ENCODE measurements at places on chromosomes 5 and 9.

DNA sequence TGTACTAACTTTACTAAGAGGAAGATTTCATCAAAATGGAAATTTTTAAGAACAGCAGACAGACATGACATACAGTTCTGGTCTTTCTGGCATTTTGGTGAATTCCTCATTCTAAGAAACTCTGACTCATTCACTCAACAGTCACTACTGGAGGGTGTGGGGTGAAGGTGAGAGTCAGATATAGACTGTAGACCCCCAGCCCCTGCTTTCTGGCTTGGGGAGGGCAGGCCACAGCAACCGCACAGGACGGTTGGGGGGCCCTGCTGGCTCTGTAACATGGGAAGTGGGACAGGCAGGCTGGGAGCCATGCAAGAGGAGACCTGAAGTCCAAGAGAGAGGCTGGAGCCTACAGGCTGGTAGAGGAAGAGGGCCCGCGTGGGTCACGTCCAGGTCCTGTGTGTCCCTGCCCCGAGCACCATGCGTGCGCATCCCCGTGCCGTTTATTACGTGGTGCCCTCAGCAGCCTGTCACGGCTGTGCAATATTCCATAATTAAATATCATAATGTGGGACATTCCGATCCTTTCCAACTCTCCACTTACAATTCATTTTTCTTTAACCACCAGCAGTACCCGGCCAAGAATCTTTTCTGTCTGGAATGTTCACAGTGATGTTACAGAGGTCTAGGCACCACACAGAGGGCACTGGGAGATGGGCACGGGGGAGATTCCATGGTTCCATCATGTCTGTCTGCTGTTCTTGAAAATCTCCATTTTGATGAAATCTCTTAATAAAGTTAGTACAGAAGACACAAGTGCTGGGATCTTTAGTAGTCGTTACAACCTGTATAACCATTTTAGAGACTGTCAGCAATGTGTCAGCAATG is 75.5 kb downstream of the SEMA4D start:
- no peak for DNase-seq

DNA sequence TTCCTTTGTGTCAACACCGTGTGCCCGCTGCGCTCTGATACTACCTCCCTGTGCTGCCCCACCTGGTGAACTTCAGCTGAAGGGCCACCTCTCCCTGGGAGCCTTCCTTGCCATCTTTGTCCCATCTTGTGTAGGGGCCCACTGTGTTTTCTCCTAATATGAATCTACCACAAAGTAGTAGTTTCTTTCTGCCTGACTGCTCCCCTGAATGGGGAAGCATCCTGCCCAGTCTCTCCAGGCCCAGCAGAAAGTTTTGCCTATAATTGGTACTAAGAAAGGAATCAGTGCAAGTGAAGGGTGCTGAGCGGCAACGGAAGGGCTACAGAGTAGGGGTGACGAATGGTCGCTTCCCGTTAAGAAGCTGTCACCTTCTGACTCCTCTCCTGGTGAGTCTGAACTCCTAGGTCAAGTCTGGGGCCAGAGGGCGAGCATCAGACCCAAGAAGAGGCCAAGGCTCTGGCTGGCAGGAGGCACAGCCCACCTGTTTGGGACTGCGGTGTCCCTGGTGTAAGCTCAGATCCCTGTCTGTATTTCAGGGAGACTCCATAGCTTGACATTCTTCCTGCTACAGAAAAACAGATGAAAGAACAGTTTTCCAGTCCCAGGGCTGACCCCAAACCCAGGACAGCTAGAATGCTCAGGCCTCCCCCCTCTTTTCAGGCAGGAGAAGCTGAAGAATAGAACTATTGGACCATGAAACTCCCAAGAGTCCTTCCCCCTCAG is 24.1 kb downstream of the WWC1 start:
- no peak for DNase-seq

DNA sequence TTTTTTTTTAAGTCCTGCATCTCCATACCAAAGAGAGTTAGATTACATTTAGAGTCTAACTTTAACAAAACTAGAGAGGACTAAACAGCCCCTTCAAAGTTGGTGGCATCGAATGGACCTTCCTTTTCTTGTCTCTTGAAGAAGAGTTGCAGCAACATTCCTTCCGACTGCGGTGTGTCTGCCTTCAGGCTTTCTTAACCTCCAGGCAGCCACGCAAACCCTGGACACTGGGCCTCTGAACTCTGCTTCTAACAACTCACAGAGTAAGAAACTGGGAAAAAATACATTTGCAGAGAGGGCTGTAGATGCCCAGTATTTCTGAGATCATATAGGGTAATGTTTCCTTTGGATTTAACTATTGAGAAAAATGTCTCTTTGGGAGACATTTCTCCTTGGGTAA is 120.5 kb upstream of the MAST4 start:
- DNase-seq: no peak

DNA sequence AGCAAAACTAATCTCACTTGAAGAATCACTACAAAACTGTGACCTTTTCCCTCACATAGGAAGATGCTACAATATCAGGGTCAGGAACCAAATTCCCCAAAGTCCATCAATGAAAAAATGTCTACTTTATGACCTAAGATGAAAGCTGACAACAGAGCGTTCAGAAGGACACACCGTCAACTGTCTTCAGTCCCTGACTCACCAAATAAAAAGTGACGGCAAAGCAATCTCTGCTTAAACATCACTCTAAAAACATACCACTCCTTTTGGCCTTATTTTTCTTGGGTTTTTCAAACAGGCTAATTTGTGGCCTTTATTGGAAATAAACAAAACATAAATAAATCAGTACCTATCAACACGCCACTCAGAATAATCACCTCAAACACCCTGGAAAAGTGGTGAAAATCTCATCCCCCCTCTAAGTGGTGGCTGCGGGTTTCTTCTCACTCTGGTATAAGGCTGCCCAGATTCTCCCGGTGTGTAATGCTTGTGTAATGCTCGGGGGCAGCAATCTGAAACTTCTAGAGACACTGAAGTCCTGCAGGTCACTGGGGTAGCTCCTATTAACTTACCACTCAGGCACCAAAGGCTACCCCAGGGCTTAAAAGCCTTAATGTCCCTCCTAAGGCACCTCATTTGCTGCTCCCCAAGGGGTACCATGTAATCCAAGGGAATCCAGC is 29.5 kb downstream of the SEMA4D start:
- DNase-seq: no peak

GRCh38 chr9:120899490-120900068 is 22.6 kb upstream of the PHF19 start:
- DNase-seq: no peak

DNA sequence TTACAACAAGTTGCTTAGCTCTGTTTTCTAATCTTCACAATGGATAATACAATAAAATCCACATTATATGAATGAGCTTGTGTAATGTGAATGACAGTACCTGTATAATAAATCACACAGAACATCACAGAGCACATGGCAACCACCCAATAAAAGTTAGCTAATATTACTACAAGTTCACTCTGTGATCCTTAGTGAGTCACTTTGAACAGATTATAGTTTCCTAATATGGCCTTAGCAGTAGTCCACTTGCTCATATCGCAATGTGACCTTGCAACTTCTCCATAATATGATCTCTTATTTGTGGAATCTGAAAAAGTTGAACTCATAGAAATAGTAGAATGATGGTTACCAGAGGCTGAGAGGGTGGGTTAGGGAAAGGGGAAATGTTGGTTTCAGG is 361.3 kb downstream of the PTPRD start:
- DNase-seq: no peak

- no peak for DNase-seq
Measured at GRCh38 chr5:33153831-33154230, 286.9 kb upstream of the TARS1 start.

DNA sequence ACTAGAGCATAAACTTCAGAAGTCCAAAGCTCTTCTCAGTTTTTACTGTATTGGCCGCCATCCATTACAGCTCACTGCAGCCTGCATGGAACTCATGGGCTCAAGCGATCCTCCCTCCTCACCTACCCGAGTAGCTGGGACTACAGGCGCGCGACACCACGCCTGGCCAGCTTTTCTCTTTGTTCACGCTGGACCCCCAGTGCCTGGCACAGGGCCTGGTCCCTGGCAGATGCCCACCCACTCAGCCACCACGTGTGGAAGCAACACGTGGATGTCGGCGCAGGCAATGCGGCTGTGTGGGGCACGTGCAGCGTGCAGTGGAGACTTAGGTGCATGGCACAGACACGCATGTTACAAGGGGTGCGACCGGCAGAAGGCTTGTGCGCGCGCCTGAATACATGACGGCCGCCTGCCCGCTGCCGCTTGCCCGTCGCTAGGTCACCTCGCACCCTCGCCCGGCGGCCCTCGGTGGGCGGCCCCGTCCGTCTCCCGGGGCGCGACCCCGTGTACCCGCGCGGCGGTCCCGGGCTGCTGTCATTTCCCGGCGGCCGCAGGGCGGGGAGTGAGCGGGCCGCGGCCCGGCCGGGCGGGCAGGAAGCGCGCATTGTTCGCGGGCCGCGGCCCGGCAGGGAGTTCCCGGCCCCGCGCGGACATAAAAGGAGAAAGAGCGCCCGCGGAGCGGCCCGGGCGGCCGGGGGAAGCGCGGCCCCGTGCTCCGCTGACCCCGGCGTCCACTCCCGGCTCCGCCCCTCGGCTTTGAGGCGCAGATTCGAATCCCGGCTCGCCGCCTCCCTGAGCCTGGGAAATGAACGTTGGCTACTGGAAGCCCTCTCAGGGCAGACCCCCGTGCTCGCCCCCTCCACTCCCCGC is 24.1 kb upstream of the PTGS1 start:
- DNase-seq: no peak

- DNase-seq: no peak
Measured at GRCh38 chr5:14678773-14679334, 14.3 kb downstream of the OTULIN start.

- DNase-seq: no peak
Measured at GRCh38 chr5:132465059-132465707, 25.4 kb downstream of the IRF1 start.

- DNase-seq: no peak
Measured at GRCh38 chr5:126983874-126984266, 46.5 kb downstream of the MARCHF3 start.

- no peak for DNase-seq
Measured at GRCh38 chr9:132648685-132649084, 21.1 kb downstream of the DDX31 start.

- DNase-seq: no peak
Measured at GRCh38 chr5:74034733-74035132, 408.7 kb downstream of the ARHGEF28 start.

- DNase-seq: no peak
Measured at GRCh38 chr9:71980266-71981190, 69.1 kb downstream of the C9orf85 start.

DNA sequence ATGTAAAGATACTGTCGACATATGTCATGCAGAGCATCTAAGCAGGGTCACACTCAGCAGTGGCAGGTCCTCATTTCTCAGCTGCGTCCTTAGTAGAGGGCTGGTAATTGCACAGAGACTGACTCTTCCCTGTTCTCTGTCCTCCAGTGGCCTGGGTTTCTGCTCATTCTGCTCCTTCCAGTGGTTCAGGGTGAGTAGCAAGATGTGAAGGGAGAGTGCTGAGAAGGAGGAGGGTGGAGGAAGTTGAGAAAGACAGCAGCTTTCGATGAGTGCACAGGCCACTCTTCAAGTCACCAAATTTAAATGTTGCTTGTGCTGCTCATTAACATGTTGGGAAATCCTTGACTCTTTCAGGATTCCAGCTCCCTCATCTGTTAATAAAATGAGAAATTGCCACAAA is 203.9 kb downstream of the FBXL7 start:
- no peak for DNase-seq

- DNase-seq: no peak
Measured at GRCh38 chr5:135341696-135342550, 57.1 kb downstream of the MACROH2A1 start.

GRCh38 chr5:151079838-151080612 is 809 bp downstream of the TNIP1 start:
- no peak for DNase-seq

DNA sequence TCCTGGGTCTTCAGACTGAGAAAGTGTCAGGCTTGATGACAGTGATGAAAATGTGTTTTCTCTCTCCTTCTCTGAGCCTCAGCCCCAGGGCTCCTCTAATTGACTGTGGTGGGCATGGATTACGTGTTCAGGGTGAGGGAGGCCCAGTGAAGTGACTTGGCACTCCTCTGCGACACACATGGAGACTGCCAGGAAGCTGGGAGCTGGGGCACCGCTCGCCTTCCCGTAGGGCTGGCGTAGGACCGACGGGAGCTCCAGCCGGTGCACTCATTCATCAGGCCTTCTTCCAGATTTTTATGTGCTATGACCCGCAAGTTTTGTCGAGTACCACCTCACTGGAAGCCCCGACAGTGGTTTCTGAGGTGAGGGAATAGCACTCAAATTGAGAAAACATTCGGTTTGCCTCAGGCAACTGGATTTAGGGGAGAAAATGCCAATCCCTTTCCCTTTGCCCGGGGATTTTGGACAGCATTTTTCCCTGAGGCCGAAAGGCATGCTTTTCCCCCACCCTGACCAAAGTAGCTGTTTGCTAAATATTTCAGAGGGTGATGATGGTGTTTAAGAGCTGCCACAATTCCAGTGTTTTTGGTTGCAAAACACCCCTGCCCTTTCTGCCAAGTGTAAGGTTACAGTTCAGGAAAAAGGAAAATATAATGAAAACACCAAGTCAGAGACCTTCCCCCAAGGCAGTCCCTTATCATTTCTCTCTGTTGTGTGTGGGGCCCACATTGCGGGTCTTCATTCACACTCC is 83.7 kb downstream of the PCSK5 start:
- DNase-seq: no peak

- DNase-seq: no peak
Measured at GRCh38 chr9:101566904-101567724, 27.7 kb downstream of the PPP3R2 start.

DNA sequence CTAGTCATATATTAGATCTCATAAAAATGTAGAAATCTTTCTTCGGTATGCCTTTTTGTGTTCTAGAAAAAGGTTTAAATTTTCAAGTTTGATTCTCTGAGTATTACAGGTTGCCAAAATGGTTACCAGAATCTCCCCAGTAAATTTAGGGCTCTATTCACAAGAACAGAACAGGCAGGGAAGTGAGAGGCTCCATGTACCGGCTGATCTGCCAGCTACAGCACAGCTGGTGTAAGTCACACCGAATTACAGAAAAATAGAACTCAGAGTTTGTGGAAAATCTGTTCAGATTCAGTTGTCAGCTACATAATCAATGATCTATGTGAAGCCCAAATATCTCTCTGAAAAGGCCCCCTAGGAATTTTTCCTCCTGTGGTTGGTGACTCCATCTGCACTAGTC is 10.5 kb downstream of the FAM81B start:
- DNase-seq: no peak

GRCh38 chr9:9749591-9749990 is 863.2 kb downstream of the PTPRD start:
- DNase-seq: no peak

DNA sequence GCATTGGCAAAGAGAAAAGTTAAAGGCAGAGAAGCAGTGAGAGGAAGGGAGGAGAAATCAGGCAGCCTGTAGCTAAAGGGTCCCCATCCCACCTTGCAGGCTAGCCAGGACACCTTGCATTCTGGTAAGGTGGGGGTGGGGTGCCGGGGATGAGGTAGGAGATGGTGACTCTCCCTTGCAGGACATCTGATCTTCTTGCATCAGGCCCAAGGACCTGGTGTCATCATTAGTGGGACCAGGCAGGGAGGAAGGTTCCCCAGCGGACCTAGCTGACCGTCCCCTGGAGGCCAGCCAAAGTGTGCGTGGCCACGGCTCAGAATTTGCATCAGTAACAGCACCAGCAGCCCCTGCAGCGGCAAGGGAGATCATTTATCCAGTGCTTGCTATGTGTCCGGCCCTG is 21.7 kb upstream of the CYSTM1 start:
- no peak for DNase-seq

- no peak for DNase-seq
Measured at GRCh38 chr9:136394312-136395019, 5.5 kb downstream of the SNAPC4 start.
